ENCODE measurements at places on chromosomes 1 and 21. TPM values are rescaled to one million over a fixed set of nuclear protein-coding genes. Genes with fewer than 3 reads are reported as not detected.

Gene C1orf226
- total RNA-seq: 5.7 TPM

Gene IVL
- total RNA-seq: not detected

- DNase-seq: no peak
Measured at GRCh38 chr1:205423814-205424399, 2.1 kb upstream of the LEMD1 start.

DNA sequence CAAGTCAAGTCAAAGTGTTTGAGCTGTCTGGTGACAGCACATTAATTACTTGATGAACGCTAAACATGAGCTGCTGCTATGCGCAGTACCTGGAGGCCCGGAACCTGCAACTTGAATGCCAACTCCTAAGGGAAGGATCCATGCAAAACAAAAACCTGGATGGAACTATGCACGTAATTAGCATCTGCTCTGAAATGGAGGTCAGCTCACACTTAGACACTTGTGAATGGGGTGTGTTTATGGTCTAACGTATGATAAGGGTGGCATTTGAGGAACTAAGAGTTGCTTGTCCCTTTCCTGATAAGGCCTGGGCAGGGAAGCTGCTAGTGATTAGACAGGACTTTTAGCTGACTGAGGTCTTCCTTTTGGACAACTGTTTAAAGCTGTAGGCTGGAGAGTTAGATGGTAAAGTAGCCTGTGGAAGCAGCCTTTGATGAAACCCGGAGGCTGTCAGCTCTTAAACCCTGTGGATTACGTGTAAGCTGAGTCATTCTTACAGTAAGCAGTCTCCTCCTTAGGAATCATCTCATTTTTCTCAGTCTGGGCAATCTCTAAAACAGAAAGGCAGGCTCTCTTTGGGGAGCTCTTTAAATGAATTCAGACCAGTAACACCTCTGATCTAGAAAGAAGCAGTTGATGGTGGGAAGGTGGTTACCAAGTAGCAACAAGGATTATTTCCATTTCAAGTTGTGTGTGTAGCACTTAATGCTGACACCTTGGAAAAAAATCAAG, 6.8 kb downstream of the TENT5C start:
- DNase-seq: peak; percentile 4

Gene TINAGL1
- 110 TPM for total RNA-seq

Gene ADAMTSL4
- 99.6 TPM for total RNA-seq

GRCh38 chr1:225812488-225813213, 2.7 kb downstream of the EPHX1 start:
- DNase-seq: no peak

DNA sequence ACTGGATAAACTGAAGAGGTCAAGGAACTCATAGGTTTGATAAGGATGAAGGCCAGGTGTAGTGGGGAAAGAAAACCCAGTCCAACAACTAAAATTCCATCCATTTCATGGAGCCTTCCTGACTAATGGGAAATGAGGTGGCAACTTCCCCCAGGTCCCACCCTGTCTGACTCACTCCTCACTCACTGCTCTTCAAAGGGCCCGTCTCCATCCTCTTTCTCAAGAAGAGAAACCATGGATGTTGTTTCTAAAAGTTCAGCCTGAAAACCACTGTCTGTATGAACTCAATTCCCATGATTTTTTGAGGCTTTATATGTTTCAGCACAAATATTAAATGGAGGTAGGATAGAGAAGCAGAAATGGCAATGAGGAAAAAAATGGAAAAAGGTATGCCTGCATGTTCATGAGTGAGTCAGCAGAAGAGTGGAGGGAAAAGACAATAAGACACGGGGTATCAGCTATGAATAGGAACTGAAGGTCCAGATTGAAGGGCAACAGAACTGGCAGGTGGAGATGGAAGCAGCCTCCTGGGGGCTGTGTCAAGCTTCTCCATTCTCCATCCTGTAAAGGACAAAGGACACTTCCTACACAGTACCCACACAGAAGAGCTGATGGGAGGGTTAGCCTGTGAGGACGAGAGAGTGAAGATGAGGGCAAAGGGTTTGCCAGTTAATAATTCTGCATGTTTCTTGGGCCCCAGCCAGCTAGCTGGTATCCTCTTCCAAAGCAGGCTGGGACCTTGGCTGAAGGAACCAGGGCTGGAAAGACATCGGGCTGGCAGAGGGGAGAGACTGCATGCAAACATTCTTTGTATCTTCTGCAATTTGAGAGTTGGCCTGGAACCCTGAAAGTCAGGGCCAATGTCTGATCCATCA, 5.5 kb upstream of the ELOVL1 start:
- no peak for DNase-seq

Gene HSD11B1
- total RNA-seq: 14.8 TPM

- DNase-seq: no peak
Measured at GRCh38 chr1:41682149-41682548, 197.7 kb upstream of the EDN2 start.

DNA sequence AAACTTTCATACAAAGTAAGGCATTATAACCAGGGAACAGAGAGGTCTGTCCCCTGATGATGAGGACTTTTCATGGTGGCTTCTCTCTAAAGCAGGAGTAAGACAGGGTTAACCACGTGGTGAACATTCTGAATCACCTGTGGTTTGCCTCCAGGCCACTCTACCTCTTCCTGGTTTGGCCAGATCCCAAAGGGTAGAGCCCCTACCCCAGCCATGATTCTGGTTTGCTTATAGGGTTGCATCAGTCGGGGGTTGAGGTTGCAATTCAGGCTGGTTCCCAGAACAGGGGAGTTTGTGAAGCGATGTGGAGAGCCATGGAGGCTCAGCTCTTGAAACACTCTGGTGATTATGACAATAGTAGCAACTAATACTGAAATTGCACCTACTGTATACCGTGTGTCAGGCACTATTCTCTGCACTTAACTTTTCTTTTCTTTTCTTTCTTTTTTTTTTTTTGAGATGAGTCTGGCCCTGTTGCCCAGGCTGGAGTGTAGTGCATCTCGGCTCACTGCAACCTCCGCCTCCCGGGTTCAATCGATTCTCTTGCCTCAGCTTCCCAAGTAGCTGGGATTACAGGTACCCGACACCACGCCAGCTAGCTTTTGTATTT, 8.3 kb downstream of the CNR2 start:
- DNase-seq: no peak

GRCh38 chr1:80675454-80675853, 1125.3 kb upstream of the ADGRL2 start:
- no peak for DNase-seq

DNA sequence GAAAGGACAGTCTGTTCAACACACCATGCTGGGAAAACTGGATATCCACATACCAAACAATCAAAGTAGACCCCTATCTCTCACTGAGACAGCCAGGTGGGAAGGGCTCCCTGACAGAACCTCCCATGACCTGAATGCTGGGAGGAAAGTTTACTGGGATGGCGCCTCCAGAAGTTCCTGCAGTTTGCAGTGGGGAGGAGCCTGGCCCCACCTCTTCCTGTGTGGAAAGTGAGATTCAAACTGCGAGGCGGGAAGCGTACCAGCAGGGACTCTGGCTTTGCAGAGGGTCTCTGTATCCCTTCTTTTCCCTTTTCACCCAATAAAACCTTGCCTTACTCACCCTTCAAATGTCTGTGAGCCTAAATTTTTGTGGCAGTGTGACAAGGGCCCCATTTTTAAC, 190.7 kb downstream of the HHIPL2 start:
- no peak for DNase-seq

- DNase-seq: no peak
Measured at GRCh38 chr1:21685946-21686678, 17.0 kb upstream of the RAP1GAP start.

Gene CLCNKB
- total RNA-seq: 0.88 TPM

Gene CAMK2N1
- total RNA-seq: 22.9 TPM

Gene RNU1-1
- total RNA-seq: 18,986 TPM

Gene SPATA45
- not detected for total RNA-seq

Gene KIF2C
- total RNA-seq: 0.43 TPM

DNA sequence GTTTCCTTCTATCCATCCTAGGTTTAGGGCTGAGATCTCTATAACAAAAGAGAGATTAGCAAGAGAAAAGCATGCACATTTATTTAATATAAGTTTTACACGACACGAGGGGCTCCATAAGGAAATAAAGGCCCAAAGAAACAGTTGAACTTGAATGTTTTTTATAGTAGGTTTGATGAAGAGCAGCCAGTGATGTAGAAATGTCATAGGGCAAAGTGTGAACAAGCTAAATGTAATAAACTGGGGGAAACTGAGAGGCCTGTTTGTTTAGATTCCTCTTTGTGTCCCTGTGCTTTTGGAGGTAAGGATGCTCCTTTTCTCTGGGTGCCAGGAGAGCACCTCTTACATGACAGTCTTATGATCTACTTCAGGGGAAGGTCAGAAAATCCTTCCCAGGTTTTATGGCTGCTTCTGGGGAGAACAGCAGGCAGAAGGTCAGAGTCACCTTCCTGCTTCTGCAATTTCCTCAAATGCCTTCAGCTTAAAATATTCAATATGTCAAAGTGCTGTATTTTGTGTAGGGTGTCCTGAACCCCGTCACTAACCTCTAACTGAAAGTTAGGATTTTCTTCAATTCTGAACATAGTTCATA, 9.5 kb upstream of the HORMAD1 start:
- DNase-seq: no peak

DNA sequence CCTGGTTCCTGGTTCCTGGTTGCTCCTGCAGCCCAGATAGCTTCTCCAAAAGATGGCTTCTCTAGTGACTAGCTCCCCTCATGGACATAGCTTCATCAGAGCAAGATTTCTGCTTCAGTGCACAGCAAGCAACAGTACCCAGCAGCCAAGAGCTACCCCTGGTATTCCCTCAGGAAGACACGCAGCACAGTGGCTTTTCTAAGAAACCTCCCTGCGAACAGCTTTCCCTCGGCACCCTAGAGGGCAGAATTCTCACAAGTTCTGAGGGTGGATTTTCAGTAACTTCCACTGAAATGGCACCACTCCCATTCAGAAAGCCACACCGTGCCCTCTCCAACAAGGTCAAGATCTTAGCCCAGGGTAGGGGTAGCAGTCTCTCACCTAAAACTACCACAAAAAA, 128.2 kb downstream of the EIF4G3 start:
- DNase-seq: no peak

DNA sequence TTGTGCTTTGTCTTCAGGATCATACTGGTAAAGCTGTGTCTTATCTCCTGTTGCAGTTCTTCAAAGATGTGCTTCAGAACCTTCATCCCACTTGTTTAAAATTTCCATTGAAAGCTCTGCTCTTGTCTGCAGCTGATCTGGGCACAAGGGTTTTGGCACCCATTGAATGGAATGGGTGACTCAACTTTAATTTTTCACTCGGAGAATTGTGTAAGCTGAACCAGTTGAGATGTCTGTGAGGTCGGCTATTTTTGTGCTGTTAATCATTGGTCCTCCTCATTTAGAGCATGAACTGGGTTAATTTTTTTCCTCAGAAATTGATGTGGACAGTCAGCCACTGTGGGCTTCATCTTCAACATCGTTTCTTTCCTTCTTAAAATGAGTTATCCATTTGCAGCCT, 252.1 kb downstream of the TM2D1 start:
- DNase-seq: peak; percentile 16

GRCh38 chr1:172393354-172393753, 27.1 kb upstream of the C1orf105 start:
- DNase-seq: no peak

Gene OR2T11
- not detected for total RNA-seq

Gene LRRIQ3
- total RNA-seq: 0.37 TPM

GRCh38 chr1:67733681-67734322, 48.8 kb downstream of the GADD45A start:
- DNase-seq: no peak

DNA sequence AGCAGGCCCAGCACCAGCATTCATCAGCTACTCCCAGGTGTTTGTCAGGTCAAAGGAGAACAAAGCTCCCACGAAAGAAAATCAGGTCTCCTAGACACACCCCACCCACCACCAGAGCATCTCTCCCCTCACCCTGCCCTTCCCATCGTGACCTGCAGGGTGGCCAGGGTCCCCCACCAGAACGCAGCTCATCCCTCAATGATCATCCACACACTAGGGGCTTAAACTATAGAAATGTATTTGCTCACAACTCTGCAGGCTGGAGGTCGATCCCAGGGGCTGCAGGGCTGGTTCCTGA, 97.4 kb downstream of the RIPK4 start:
- DNase-seq: no peak

DNA sequence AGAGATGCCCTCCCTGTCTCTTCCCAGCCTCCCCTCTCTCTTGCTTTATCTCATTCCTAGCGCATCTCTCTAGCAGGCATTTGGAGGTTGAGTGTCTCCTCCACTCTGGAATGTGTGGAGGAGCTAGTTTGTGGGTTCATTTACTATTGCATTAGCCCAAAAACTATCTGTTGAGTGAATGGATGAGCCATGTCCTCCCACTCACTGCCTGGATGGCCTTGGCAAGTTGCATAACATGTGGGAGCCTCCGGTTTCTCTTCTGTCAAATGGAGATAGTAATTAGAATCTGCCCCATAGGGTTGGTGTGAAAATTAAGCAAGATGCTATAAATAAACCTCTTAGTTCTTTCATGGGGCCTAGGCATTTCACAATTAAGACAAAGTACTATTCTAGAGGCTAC, 181.8 kb downstream of the KAZN start:
- no peak for DNase-seq

- DNase-seq: peak; percentile 46
Measured at GRCh38 chr1:16447641-16448040, 7.1 kb downstream of the NECAP2 start.

Gene DEPDC1
- total RNA-seq: 0.10 TPM

DNA sequence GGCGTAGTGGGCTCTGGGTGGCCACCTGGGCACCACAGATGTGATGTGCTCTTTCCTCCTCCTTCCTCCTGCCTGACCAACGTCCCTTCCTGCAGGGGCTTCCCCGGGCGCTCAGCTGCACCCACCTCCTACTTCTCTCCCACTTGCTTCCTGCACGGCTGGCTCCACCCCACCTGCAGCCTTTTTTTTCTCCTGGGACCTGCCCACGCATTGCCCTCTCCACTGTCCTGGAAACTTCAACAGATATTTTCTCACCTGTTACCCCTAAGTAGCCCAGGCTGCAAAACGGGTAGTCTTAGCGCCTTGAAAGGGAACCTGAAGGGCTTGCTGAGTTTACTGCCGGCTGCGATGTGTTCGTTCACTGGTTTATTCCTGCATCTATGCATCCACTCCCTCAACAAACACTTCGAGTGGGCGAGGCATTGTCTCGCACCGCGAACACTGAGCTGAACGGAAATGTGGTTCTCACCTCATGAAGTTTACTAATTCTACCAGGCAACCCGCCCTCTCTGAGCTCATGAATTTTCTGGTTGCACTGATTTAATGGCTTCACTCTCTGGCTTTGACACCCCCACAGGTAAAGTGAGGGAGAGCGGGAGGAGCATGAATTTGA, 23.6 kb downstream of the ZBTB18 start:
- DNase-seq: no peak

Gene FOXD3
- 0.14 TPM for total RNA-seq

Gene NBPF19
- 22.4 TPM for total RNA-seq

Gene G0S2
- total RNA-seq: 12.5 TPM

- no peak for DNase-seq
Measured at GRCh38 chr1:29380532-29380931, 144.2 kb downstream of the PTPRU start.
